ENCODE measurements at places on chromosomes 6 and 20.

- no peak for DNase-seq
Measured at GRCh38 chr20:2533118-2533517, 3.3 kb upstream of the TMC2 start.

- DNase-seq: no peak
Measured at GRCh38 chr6:45691426-45691825, 313.7 kb upstream of the SUPT3H start.

GRCh38 chr20:5172167-5172601, 45.4 kb downstream of the CDS2 start:
- no peak for DNase-seq

GRCh38 chr6:158174514-158174913, 6.4 kb downstream of the GTF2H5 start:
- no peak for DNase-seq

DNA sequence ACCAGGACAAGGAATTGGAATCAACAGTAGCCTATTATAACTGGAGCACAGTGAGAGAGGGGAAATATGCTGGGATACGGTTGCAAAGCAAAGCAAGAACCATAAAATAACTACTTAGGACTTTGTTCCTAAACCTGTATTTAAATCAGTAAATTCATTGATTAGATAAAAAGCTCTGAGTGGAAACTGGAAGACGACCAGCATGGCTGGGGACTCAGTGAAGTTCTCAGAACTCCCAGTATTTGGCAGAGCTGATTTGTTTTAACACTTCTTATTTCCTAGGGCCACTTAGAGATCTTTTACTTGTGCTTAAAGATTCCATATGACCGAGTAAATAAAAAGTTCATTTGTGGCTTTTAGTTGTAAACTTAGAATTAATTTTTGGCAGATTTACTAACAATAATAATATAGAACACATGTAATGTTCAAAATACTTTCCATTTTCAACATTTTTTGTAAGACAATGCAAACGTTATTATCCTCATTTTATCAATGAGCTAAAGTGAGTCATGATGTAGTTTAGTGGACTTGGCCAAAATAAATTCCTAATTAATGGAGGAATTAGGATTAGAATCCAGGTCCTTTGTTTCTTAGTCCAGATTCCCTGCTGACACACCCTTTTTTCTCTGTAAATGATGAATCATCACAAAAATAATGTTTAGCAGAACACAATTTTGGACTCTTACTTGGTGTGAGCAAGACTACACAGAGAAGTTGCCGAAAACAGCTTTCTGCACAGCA, 392.9 kb downstream of the GJA1 start:
- DNase-seq: no peak

GRCh38 chr20:10463622-10464021, 28.5 kb downstream of the SLX4IP start:
- DNase-seq: no peak

DNA sequence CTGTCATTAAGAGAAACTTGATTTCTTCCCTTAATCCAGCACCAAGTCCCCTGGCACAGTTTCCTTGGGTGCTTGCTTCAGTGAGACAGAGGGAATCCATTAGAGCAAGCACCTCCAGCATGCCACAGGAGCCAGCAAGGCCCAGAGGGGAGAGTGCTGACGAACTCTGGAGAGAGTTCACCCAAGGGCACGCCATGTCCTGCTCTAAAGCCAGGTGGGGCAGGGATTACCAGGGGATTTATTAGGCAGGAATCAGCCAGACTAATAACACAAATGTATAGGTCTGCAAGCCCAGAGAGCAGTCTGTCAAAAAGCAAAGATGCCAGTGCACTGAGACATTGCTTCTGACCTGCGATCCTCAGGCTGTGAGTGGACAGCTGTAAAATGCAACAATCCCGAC, 155.4 kb upstream of the SYNDIG1 start:
- DNase-seq: no peak

DNA sequence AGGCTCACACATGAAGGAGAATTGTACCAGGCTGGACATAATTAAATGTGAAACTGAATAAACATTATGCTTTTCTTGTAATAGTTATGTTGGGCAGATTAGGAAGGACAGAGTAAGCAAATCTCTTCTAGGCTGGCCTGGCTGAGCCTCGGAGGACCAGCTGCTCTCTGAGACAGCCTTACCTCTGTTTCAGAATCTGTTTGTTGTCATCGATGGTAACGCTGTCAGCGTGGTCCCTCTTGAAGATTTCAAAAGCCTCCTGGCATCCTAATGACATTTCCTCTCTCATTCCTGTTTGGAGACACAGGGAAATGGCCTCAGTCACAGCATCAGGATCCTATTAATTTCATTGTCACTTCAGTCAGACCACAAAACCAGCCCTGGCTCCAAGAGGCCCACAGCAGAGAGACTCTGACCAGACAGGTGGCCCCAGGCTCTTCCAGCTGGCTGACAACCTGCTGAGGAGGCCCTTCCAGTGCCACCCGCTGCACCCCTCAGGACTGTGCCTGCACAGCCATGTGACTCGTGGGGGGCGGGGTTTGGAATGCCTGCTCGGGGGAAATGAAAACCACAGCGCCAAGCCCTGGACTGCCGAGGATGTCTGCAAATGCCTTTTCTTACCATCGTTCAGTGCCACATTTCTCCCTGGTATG, 108.5 kb upstream of the KCNK16 start:
- DNase-seq: no peak

DNA sequence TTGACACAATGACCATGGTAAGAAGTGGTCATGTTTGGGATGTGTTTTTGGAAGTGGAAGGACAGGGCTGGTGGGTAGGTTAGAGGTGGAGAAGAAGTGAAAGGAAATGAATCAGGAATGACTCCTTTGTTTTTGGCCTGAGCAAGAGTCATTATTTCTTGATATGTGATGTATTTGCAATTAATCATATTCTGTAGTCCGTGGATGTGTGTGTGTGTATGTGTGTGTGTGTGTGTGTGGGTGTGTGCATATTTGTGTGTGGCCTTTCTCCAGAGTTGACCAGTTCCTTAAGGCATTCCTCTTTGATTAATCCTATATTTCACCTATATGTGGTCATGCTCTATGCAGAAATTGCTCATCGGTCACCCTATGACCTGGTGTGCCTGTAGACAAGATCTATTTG, 130.7 kb downstream of the UTRN start:
- DNase-seq: no peak

- DNase-seq: no peak
Measured at GRCh38 chr20:23289249-23289648, 61.3 kb upstream of the NXT1 start.

DNA sequence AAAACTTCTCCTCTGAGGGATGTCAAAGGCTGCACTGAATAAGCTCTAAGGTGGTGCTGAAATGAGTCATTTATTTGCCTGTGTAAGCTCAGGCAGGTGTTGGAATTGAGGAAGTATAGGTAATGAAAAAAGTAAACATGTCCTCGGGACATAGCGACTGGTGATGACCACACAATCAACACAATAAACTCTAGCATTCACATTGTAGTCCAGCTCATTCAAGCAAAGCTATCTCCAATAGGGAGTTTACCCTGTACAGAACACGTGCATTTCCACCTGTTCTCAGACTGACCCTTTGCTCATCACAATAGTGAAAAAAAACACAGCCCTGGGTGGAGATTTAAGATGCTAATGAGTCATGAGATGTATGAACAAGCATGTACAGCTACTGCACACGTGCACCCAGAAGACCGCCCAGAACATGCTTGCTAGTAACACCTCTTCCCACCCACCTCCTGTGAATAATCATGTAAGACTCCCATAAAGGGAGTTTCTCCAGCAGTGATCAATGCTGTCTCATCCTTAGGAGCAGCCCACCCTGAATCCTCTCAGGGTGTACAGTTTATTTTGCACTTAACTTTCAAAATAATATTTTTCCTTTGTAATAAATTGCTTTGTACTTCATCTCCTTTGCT, 33.0 kb upstream of the POU5F1 start:
- peak; percentile 46 for DNase-seq

GRCh38 chr6:14549871-14550270, 432.3 kb downstream of the CD83 start:
- DNase-seq: no peak

DNA sequence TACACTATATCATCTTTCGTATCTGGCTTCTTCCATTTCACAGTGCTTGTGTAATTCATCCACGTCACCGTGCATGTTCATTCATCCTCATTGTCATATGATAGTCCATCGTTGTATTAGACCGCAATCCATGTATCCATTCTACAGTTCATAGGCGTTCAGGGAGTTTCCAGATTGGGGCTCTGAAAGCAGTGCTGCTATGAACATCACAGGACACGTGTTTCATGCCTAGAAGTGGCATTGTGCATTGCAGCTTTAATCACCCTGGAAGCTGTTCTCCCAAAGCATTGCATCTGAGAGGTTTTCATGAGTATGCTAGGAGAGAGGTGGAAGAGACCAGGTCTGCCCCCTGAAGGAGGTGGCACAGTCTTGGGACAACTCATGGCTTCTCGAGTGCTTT, 35.3 kb downstream of the BMP7 start:
- DNase-seq: no peak

GRCh38 chr6:154070657-154071056, 31.6 kb downstream of the OPRM1 start:
- no peak for DNase-seq

DNA sequence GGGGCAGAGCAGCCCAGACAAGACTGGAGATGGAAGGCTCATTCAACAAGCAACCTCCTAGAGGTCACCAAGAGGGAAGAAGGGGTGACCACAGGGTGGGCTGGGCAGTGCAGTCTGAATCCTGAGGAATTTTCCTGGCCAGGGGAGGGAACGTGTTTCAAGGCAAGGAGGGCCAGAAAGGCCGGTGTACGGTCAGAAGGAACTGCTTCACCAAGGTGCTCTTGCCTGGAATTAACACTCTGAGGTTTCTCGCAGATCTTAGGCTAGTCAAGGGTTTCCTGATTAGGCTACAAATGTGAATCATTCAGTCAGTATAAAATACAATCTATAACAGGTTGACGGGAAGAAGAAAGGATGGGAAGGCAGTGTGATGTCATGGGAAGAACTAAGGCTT, 199.3 kb downstream of the LRFN2 start:
- DNase-seq: no peak

DNA sequence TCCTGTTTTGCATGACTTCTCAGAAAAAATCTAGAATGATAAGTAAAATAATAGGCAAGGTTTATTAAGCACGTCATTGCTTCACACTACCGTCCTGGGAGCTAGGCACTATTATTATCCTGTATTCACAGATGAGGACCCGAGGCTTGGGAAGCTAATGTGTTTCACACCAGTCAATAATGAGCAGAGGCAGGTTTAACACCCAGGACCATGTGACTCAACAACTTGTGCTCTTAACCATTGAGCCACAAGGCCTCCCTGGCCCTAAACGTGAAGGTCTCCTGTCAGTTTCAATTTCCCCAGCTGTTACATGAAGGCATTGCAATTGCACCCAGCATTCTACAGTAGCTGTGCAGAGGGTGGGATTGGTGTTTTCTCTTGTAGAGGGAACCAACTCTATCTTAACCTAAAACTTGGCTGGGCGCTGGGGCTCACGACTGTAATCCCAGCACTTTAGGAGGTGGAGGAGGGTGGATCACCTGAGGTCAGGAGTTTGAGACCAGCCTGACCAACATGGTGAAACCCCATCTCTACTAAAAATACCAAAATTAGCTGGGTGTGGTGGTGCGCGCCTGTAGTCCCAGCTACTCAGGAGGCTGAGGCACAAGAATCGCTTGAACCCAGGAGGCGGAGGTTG, 191.2 kb downstream of the BCAS1 start:
- DNase-seq: no peak

DNA sequence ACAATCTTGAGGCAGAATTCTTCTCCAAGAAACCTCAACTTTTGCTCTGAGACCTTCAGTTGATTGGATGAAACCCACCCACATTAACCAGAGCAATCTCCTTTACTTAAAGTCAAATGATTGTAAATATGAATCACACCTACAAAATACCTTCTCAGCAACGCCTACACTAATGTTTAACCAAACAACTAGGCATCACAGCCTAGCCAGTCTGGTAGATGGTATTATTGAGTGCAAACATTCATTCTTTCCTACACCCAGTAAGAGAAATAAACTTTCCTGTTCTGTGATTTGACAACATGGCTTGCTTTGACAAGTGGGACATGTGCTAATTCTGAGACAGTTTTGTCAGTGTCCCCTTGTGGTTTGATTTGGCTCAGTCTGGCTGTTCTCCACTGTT, 252.2 kb downstream of the HACE1 start:
- no peak for DNase-seq

DNA sequence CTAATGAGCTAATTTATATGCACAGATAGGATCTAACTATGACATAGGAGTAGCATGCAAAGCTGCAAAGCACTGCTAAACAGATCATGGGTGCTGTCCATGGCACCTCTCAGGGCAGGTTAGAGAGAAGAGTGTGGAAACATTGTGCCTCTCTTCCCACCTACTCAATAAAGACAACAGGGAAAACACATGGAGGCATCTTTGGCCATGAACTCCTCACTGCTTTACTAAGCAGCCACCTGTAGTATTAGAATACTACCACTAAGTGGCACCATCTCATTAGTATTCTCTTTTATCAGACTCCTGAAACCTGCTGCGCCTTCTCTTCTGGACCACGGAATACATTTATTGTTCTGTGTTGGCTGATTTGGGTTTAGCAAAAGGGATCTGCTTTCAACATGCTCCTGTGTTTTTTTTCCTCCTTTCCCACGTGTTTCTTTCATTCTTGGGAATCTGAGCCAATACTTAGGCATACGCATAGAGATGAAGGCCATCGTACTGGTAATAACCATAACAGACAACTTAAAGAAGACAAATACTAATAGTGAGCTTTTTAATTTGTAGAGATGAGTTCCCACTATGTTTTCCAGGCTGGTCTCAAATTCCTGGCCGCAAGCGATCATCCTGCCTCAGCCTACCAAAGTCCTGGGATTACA, 9.4 kb upstream of the HDDC2 start:
- DNase-seq: no peak

- no peak for DNase-seq
Measured at GRCh38 chr20:1857466-1857865, 37.7 kb upstream of the SIRPA start.

GRCh38 chr6:2412731-2413130, 167.3 kb upstream of the GMDS start:
- DNase-seq: no peak

DNA sequence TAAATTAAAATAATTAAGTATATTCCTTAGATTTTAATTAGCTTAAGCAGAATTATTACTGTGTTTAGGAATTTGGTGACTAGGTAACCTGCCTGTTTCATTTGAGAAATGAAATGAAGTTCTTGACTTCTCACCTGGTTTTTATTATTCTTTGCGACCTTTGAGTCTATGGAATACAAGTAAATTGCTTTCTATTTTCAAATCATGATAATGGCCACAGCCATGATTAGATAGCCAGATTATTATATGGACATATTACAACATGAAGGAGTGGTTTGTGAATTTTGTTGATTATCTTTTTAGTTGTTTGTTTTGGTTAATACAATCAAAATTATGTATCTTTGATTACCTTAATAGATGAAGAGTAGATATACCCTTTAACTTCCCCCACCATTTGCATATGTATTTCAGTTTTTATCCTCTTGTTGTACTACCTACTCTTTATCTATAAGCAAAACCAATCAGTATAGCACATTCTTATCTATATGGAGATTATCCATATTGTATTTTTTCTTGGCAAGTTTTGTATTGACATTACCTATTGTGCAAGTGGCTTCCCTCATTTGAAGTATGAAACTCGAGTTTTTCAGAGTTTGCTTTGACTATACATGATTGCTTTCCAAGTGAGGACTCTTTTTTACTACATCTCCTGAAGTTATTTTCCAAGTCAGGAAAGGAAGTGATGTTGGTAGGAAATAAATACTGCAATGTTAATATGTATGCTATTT, 47.9 kb downstream of the CD2AP start:
- DNase-seq: no peak

Data from stimulated activated CD4-positive, alpha-beta T cell treated with anti-CD3 and anti-CD28 coated beads, Interleukin-4, amount 100 ng/mL, for 4 hours (primary cell).